ENCODE measurements at places on chromosomes 5 and 9. TPM values are rescaled to one million over a fixed set of nuclear protein-coding genes. Genes with fewer than 3 reads are reported as not detected.

Gene PTGS1
- total RNA-seq, result 61.2 TPM

Gene MYMK
- total RNA-seq, result not detected

Gene FABP6
- total RNA-seq, result 0.31 TPM

Gene IL3
- not detected for total RNA-seq

Gene PCDHA6
- 0.31 TPM for total RNA-seq

Gene F2RL1
- total RNA-seq, result 65.9 TPM

Gene ANKRD18B
- 7.3 TPM for total RNA-seq

Gene DDX4
- total RNA-seq, result not detected

Gene SHISAL2B
- not detected for total RNA-seq

Gene FGF10
- not detected for total RNA-seq

Gene SPATA31A3
- not detected for total RNA-seq

Gene ADCY2
- total RNA-seq, result 0.13 TPM

All from Panc1 (cell line).